ENCODE measurements at places on chromosomes 3 and 15.

- no peak for DNase-seq
Observed at GRCh38 chr15:98268163-98268562, 307.7 kb downstream of the ARRDC4 start.

- no peak for DNase-seq
Observed at GRCh38 chr3:59072681-59073080, 22.9 kb upstream of the CFAP20DC start.

DNA sequence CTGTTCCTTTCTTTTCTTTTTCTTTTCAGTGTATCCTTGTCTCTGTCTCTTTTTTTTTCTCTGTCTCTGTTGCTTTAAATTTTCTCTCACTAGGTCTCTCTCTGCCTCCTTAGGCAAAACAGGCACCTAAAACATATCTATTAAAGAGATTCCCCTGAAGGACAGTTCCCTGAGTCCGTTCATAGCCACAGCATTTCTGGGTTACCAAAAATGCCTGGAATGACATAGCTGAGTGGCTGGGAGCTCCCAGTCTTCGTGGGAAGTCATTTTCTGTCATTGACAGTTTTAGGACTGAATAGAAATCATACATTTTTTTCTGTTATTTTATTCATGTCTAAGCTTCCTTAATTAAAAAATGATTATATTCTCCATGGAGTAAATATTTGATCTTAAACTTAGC, 323.8 kb upstream of the AZI2 start:
- no peak for DNase-seq

GRCh38 chr3:58059349-58060321, 51.4 kb downstream of the FLNB start:
- DNase-seq = no peak

- DNase-seq = no peak
Observed at GRCh38 chr3:4633078-4634004, 140.2 kb downstream of the ITPR1 start.

- no peak for DNase-seq
Observed at GRCh38 chr15:62624547-62625378, 417.8 kb upstream of the TPM1 start.

DNA sequence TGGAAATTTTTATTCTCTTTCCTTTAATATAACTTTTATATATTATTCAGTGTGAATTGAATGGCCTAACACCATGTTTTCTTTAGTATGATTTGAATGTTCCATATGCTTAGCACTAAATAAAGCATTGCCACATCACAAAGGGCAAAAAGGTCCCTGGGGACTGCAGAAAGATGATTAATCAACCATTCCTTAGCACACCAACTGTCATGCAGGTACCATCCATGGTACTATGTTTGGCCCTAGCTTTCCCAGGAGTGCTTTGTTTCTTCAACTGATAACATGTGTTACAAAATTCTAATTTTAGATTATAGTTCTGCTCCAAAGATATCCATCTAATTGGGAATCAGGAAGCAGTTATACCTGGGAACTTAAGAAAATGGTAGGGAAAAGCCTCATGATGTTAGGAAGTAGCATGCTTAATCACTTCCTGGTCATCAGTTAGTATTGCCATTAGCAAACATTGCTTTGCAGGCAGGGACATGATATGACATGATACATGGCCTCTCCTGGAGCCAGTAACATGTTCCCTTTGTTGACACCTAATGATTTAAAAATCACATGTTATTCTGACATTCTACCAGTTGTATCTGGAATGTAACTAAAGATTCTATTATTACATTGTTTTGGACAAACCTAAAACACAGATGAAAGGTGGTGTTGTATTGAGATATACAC, 712.6 kb upstream of the GBE1 start:
- DNase-seq = no peak

DNA sequence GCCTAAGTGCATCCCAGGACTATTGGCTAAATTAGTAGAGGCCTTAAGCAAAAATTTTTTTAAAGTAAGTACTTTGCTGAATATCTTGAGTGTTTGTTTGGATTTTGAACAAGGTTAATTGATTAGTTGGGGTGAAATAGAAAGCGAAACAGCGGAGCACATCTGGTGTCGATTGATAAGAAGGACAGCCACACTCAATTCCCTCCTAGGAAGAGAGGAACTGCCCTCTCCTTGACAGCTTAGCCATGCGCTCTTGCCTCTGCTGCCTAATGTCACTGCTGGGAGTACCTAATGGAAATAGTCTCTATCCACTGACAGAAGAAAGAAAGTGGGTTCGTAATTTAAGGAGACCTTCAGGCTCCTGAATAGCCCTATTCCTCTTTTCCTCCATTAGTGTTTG, 943.6 kb downstream of the DIPK2A start:
- DNase-seq = no peak

- DNase-seq = no peak
Observed at GRCh38 chr3:127156338-127157050, 36.4 kb upstream of the PRR23E start.

DNA sequence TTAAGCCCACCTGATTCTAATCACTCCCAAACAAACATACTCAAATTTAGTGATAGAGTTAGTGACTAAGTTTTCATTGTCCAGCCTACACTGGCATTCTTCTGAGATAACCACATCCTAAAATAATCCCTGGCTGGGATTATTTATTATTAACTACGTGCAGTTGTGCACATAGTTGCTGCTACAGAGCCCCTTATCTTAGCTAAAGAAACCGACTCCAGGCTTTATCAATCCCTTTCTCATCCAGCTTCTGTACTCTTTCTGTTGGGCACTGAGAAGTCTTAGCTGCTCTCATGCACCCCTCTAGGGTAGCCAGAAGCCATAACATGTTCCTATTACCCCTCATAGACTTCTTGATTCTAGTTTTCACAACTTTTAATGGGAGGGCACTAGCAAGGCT, 208.7 kb downstream of the MBNL1 start:
- DNase-seq = no peak

GRCh38 chr15:61146091-61146930, 82.8 kb downstream of the RORA start:
- DNase-seq = no peak

DNA sequence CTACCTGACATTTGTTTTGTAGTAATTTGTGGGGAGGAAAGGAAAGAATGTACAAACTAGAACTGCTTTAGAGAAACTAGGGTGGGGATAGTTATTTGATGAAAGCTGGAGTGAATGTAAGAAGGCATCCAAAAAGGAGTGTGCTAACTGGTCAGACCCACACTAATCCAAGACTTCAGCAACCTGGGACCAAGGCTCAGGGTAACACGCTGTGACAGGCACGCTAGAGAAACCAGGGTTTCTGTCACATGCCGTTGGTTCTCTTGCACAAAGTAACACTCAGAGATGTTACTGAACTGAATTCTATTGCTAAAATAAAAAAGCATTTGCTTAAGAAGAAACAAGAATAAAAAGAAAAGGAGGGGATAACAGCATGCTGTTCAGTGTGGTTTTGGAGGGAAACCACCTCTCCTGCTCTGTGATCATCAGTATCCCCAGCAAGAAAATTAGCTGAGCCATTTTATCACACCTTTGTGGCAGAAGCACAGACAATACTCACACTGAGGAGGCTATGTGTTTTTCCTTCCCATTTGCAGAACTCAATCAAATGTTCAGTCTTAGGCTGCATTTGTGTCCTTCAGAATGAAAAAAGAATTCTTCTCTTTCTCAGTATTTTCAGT, 2.8 kb upstream of the CCDC80 start:
- no peak for DNase-seq

Measured in activated CD4-positive, alpha-beta T cell treated with anti-CD3 and anti-CD28 coated beads for 24 hours (primary cell).